ENCODE measurements at places on chromosomes 4 and X.

GRCh38 chr4:12492730-12493393 lies 991.3 kb downstream of the RAB28 start:
- no peak for DNase-seq

DNA sequence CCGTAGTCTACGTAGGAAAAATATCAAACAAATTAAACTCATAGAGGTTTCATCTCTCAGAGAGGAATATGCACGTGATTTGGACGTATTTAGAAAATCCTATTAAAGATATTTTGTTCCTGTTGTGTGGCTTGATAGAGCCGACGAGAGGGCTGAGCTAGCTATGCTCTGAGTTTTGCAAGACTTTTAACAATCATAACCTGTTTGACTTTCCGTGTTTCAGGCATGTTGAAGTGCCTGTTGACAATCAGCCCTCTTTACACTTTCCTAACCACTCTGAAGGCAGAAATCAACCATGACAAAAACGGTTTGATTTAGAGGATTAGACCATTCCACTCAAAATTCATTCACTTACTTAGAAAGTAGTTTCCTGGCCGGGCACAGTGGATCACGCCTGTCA lies 297.3 kb downstream of the ASMT start:
- no peak for DNase-seq

DNA sequence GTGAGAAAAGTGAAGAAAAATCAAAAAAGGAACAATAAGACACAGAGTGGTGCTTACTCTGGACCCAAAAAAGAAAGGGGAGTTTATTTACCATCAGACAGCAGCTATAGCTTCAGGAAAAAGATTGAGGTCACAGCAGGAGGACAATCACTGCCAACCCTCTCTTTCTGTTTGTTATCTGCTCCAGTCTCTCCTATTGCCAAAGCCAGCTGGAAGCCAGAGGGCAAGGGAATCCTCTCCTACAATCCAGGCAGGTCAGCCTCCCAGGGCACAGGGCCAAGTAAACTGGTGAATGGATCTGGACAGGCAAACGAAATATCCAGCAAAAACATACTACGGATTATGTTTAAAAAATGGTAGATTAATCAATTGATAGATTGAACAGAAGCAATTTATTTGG lies 306.9 kb upstream of the SLIT2 start:
- no peak for DNase-seq

GRCh38 chr4:184115399-184115798 lies 102.3 kb downstream of the ENPP6 start:
- no peak for DNase-seq

- DNase-seq: peak; percentile 40
These were observed 711 bp downstream of the PNMA6E start for GRCh38 chrX:153400146-153401132.

GRCh38 chrX:5807181-5807580 lies 421.5 kb downstream of the NLGN4X start:
- DNase-seq: no peak

GRCh38 chr4:38935391-38936073 lies 67.9 kb downstream of the FAM114A1 start:
- no peak for DNase-seq

GRCh38 chrX:38626296-38626695 lies 65.0 kb downstream of the TSPAN7 start:
- no peak for DNase-seq

- DNase-seq: no peak
These were observed 613.6 kb downstream of the DMD start for GRCh38 chrX:32597777-32598176.

- DNase-seq: no peak
These were observed 144.5 kb downstream of the APBB2 start for GRCh38 chr4:41069838-41070237.

DNA sequence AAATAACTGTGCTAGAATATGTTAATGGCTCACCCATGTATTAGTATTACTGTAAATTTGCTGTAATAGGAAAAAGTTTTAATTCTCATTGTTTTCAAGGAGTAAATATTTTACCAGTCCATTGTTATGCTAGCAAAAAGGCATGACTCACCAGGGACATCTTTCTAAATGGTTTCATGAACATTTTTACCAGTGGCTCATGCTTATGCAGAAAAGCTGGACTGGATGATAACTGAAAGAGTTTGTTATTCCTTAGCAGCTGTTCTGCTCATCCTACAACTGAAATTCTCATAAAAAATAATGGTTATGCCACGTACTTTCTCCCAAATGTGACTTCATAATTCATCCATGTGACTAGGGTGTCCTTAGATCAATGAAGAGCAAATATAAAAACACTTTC lies 111.9 kb upstream of the PCDH18 start:
- DNase-seq: no peak

DNA sequence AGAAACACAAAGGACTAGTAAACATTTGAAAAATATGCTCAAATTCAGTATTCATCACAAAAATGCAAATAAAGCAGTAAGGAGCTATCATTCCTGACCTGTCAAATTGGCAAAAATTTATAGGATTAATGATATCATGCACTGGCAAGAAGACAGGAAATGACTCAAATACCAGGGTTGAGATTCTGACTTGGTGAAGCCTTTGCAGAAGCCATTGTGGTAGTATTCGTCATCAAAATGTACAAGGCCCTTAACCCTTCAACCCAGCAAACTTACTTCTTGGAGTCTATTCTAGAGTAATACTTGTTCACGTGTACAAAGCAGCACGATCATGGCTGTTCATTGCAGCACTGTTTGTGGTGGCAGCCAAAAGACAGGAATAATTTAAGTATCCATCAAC lies 132.4 kb downstream of the ENOX2 start:
- DNase-seq: no peak

GRCh38 chrX:8049827-8050226 lies 121.2 kb downstream of the VCX2 start:
- no peak for DNase-seq

All from CD4-positive, alpha-beta T cell treated with Interleukin-15 for 1 hour (primary cell).